ENCODE measurements at places on chromosomes 11 and 22.

DNA sequence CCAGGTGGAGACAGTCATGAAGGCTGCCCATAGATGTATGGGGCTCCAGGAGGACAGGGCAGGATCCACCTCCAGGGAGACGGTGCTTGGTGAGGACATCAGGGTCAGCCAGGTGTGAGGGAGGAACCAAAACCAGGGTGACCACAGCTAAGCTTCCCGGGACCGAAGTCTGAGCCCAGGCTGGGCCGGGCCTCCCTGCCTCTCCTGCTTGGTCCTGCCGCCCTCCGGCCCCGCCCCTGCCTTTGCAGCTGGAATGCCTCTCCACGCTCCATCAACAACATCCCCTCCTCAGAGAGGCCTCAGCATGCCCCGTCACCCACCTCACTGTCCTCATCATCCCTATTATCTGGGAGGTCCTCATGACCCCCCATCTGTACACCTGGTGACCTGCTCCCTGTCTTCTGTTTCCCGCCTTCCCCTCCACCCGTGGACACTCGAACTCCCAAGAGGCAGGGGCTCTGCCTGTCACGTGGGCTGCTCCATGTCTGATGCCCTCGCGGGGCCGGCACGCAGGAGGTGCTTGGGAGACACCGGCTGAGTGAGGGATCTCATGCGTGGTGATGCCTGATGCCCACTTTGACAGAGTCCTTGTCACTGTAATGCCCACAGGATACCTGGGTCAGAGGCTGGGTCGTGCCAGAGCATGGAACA is 59.4 kb downstream of the RTL6 start:
- no peak for DNase-seq

DNA sequence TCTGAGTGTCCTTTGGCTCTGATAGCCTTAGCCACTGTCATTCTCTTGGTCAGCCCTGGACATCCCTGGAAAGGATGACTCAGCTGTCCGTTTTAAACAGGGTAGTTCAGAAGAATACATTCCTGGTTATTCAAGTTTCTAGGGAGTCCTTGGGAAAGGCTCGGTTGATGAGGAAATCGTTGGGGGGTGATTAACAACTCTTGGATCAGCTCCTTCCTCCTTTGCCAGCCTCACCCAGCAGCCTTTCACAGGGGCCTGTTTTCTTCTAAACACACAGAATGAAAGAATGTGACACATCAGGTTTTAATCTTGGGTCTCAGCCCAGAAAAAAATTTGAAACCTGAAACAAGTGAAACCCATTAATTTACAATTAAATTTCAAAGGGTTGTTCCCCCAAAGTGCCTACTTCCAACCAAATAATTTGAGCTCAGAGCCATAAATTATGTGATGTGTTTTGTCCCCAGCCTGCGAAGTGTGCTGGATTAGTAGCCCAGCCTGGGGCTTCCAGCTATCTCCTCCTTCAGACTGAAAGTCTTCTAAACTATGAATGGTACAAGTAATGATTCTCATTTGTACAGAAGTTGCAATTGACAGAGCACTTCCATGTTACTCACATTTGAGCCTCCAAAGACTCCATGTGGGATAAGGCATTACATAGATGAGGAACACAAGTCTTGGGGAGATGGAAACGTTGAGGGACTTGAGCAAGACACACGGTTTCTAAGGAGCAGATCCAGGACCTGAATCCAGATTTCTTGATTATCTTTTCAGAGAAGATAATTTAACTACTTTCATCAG is 19.3 kb upstream of the MRGPRX2 start:
- no peak for DNase-seq

DNA sequence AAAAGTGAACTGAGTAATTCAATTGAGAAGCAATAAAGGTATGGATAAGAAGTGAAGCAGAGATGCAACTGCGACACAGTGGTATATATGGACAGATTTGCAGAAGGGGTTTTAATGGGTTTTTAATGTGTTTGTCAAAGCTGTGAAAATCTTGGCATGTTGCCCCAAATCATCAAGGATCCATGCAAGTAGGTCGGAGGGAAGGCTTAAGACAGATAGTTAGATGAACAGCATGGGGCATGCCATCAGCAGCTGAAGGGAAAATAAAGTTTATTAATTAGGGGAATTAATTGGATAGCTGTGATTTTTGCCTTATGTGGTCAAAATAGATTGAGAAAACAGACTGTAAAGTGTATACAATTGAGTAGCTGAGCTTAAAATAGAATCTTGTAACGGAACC is 840.1 kb downstream of the JRKL start:
- DNase-seq, result no peak

- peak; percentile 77 for DNase-seq
Measured at GRCh38 chr22:47395481-47395880, 633.0 kb downstream of the TBC1D22A start.

DNA sequence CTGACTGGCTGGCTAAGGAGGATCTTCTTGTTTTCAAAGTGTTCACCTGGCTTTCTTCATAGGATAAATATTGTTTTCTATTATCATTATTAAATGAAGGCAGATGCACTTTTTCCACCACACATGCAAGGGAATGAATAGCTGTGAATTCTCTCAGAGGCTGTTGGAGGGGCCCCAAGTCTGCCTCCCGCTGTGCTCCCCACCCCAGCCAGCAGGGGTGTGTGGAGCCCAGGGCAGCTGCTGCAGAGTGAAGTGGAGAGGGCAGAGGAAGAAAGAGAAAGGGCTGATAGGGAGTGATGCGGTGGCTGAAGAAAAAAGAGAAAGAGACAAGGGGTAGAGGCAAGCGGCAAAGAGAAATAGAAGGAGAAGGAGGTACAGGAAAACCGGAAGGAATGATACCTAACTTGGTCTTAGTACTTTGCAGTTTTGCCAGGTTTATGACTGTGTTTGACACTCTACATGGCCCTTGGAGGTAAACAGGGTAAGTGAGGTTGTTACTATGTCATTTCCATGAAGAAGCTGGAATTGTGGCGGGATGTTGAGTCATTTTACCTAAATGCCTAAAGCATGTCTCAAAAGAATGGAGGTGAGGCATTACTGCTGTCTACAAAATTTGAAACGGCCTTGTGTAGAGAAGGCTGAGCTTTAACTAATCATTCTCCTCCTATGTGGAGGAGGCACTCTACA is 145.7 kb upstream of the B3GAT1 start:
- DNase-seq, result no peak

DNA sequence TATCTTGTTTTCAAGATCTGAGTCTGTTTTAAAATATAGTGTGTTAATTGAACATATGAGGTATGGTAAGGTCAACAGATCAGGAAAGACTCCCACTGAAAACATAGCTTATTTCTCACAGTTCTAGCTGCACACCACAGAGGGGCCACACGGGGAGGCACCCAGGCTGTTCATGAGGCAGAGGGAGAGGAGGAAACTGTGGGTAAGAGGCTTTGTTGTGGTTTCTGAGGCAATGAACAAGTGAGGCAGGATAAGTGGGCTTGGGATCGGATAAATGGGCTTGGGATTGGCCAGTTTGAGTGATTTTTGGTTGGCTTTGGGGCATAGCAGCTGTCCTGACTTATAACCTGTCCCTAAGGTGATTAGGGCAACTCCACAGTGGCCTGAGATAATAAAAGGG is 242.1 kb downstream of the LUZP2 start:
- DNase-seq, result no peak

DNA sequence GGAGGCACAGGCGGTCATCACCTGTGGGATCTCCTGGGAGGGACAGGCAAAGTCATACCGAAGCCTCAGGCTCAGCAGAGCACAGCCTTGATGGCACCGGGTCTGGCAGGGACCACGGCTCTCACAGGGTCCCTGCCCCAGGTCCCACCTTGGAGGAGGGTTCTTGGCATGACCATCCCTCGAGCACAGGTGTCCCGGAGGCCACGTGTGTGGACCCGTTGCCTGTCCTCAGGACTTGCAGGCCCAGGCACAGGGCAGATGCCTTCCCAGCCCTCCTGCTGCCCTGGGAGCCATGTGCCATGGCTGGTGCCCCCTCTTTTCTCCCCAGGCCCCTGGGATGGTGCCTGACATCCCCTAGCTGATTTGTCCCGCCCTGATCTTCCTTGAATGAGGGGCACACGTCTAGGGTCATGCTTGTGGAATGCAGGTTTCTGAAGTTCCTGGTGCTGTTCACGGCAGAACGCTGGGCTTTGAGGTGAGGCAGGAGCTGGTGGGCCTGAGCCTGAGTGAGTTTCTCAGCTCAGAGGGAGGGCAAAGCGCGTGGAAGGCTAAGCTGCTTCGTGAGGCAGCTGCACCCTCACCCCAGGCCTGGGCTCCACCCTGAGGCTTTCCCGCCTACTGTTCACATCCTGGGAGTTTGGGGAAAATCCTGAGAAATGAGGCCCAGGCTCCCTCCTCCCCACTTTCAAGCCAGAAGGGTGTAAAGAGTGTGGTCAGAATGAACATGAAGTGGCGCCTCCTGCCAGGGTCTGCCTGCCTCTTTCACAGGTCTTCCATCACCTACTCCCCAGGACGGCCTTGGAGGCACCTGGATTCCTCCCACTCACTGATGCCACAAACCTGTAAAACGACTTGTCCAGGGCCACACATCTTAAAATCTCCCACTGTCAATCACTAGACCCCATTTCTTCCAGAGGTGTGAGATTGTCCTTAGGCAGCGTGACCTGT is 325.8 kb upstream of the B3GAT1 start:
- no peak for DNase-seq

- no peak for DNase-seq
Measured at GRCh38 chr22:36343720-36344105, 44.1 kb downstream of the MYH9 start.

DNA sequence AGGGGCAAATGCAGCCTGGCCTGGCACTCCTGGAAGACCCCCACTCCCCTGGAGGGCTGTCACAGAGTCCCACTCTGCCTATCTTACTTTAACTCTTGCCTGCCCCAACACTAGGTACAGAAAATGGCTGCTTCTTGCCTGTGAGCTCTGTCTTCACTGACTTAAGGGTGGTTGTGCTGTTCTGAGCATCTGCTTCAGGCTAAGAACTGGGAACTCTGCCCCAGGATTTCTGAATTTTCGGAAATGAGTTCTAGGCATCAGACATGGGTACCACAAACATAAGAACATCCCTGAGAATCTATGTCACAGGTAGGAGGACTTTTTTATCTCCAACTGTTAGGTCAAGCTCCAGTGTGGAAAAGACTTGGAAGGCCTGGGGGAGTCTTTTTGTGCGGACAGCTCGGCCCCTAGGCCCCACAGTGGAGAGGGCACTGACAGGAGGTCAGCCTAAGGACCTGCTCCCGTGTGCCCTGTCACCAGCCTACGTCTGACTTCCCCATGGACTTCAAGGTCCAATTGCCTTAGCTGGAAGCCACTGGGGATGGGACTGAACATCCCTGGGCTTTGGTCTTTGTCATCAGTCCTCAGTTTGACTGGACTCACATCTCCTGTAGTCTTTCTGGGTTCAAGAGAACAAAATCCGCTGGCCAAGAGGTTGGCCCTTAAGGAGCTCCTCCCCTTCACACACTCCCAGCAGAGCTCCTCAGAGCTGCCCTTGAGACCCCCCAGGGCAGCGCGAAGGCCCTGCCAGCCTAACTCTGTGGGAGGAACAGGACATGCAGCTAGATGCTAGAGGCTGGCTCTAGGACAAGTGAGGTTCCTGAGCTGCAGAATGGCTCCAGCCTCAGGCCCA is 31.9 kb downstream of the PPP2R1B start:
- DNase-seq, result peak; percentile 46

DNA sequence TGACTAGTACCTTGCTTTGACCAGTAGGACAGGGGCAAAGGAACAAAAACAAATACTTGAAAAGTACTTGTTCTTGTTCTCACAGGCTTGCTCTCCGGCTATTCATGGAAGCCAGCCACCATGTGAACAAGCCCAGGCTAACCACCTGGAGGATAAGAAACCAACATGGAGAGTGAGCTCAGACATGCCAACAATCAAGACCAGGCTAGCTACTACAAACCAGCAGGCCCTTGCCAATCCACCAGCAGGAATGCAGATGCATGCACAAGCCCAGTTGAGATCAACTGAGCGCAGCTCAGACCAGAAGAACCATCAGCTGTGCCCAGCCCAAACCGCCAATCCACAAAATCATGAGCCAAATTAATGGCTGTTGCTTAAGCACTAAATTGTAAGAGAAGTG is 180.1 kb upstream of the ISX start:
- no peak for DNase-seq
